NK-92 treated with Interleukin-12 subunit alpha and Interleukin-12 subunit beta, amount 100 ng/mL, for 24 hours (cell line): ENCODE measurements at places on chromosomes 2 and 18.

- DNase-seq: no peak
Observed at GRCh38 chr18:10843565-10843964, 305.8 kb downstream of the PIEZO2 start.

DNA sequence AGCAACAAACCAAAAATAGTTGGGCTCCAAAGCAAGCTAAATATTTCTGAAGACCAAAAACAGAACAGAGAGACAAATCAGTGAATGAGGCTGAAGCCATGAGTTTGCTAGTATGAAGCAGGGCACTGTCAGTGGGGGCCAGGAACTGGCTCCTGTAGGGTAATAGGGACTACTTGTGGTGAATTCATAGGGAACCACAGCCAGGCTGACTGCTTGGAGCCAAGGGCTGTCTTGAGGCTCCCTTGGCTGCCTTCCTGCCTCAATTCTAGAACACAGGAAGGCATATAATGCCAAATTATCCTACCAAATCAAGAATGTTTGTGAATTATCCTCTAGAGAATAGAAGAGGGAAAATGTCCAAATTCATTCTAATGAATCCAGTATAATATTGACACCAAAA, 406.0 kb downstream of the CCDC85A start:
- DNase-seq: no peak

- no peak for DNase-seq
Observed at GRCh38 chr2:152428800-152429582, 94.0 kb downstream of the FMNL2 start.

DNA sequence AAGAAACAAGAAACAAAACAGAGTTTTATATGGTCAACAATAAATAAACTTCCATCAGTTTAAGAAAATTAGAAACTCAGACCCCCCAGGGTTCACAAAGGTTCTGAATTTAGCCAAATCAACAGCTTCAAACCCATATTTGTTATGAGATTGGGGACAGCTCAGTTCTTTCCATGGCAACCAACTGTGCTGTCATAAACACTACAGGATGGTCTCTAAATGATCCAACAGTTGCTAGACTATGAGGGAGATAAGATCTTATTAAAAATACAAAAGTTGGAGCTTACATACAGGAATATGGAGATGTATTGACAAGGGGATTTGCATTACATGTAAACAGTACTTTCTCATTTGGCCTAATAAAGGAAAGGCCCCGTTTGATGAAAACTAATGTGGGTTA, 154.6 kb upstream of the CTAGE1 start:
- DNase-seq: no peak

- no peak for DNase-seq
Observed at GRCh38 chr2:183868707-183869106, 729.6 kb upstream of the ZNF804A start.

DNA sequence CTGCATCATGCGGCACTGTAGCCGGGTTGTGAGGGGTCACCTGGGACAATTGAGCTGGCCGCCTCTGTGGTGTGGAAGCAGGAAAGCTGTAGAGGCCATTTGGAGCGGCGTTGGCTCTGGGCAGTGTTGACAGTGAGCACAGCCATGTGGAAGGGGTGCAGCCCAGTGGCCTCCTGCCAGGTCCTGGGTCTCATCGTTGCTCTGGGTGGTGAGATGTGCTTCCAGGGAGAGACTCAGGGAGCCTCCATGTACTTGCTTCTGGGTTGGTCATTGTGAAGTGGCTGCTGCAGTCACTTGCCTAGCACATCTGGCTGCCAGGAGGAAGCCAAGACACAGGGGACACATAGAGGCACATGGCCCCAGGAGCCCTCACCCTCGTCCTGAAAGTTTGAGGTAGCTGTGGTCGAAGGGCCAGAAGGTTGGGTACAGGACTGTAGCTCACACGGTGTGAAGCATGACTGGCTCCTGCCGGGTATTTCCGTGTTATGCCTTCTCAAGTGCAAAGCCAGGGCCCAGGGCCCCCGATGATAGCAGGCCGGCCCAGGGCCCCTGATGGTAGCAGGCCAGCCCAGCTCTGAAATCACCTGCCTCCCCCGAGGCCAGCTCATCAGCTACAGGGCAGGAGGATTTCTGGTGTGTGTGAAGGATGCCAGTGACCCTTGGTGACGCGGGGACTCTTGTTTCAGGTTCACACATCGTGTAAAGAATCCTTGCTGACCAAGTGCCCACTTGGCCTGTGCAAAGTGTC, 82.6 kb downstream of the DGKD start:
- DNase-seq: no peak

- DNase-seq: peak; percentile 8
Observed at GRCh38 chr2:54106631-54107454, 8.6 kb upstream of the ACYP2 start.

GRCh38 chr2:112121682-112122254, 16.4 kb upstream of the FBLN7 start:
- DNase-seq: no peak

GRCh38 chr2:191696001-191696400, 18.1 kb downstream of the NABP1 start:
- no peak for DNase-seq

DNA sequence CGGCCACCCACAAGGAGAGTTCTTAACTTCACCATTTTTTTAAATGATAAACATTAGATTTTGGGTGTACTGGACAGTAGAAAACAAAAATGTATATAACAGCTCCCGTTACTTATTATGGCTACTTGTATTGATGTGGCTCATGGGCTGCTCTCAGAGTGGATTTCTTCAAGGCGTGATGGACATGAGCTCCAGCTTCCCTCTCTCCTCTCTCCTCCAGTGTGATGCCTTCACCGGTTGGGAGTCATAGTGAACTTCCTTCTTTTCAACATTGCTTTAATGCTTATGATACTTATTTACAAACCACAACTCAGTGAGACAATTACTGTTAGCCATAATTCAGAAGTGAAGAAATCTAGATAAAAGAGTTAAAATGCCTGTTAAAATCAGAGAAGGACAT, 515.2 kb downstream of the RNF144A start:
- no peak for DNase-seq

- DNase-seq: no peak
Observed at GRCh38 chr2:109206569-109207146, 77.7 kb downstream of the SH3RF3 start.

- DNase-seq: no peak
Observed at GRCh38 chr2:224126003-224126402, 86.9 kb upstream of the SERPINE2 start.

DNA sequence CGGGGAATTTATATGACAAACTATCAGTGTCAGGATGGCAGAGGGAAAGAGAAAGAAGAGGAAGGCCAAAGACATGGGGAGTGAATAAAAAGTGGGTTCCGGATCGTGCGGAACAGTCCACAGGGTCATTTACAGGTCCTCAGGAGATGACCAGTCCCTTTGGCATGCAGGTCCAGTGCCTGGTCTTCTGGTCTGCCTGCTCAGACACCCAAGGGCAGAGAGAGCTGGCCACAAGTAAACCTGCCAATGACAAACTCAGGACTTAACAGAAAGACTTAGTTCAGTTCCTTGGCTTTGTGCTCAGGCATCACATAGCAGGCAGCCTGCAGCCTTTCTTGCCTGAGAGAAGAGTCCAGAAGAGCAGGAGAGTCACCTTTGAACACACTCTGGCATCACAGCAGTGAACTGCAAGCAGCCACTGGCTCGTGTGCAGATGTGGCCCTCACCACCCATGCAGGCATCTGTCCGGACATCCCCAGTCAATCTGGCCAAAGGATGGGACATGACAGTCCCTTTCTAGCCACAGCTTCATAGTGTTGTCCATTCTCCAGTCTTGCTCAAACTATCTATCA, 14.0 kb downstream of the TMEM127 start:
- DNase-seq: no peak

GRCh38 chr18:21293479-21293878, 51.4 kb downstream of the GREB1L start:
- DNase-seq: no peak

GRCh38 chr2:159243529-159243928, 43.0 kb downstream of the WDSUB1 start:
- DNase-seq: no peak

DNA sequence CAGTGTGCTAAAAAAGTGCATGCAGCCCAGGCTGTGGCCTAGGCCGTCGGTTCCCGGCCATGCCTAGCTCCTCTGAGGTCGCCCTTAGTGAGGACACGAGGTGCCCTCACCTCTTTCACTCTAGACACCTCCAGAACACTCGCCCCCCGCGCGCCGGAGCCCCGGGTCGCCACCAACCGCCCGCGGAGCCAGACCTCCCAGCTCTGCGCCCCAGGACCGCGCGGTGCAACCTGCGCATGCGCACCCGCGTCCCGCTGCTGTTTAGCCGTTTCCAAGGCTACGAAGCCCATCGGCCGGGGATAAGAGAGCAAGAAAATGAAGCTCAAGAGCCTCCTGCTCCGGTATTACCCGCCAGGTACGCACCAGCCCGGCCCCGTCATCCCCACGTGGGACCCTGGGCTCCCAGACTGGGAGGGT, at the start of gene DAW1:
Gene DAW1, plus strand, starts transcription at position 257 of the 417 bp plus-strand sequence. Its CDS starts 59 bp downstream, at position 316.
- DNase-seq: no peak

DNA sequence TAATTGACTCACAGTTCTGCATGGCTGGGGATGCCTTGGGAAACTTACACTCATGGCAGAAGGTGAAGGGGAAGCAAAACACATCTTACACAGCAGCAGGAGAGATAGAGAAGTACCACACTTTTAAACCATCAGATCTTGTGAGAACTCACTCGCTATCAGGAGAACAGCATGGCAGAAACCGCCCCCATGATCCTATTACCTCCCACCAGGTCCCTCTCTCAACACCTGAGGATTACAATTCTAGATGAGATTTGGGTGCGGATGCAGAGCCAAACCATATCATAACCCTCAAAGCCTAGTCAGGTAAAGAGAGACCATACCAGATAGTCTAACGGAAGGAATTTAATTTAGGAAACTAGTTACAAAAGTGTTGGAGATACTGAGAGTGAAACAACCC, 182.6 kb upstream of the ACVR2A start:
- no peak for DNase-seq

GRCh38 chr2:237512774-237513466, 25.9 kb downstream of the MLPH start:
- peak; percentile 38 for DNase-seq

- DNase-seq: no peak
Observed at GRCh38 chr2:148259674-148260073, 238.8 kb downstream of the MBD5 start.

GRCh38 chr18:38796762-38797161, 1231.2 kb upstream of the CELF4 start:
- no peak for DNase-seq

- DNase-seq: no peak
Observed at GRCh38 chr2:69375494-69376353, 11.3 kb downstream of the GFPT1 start.

GRCh38 chr2:162029287-162029901, 44.6 kb downstream of the DPP4 start:
- no peak for DNase-seq
